Skeletal muscle cell (primary cell): ENCODE measurements at places on chromosomes 12 and 14.

- DNase-seq, result no peak
These were observed 49.5 kb upstream of the NUAK1 start for GRCh38 chr12:106188256-106188655.

GRCh38 chr14:74949191-74949601 lies 6.2 kb downstream of the PGF start:
- DNase-seq, result no peak

GRCh38 chr12:127257366-127257935 lies 1009.5 kb upstream of the TMEM132C start:
- no peak for DNase-seq

GRCh38 chr12:110743571-110744093 lies 941 bp upstream of the PPP1CC start:
- no peak for DNase-seq

- DNase-seq, result no peak
These were observed 11.7 kb upstream of the RAD51AP1 start for GRCh38 chr12:4526923-4527546.

DNA sequence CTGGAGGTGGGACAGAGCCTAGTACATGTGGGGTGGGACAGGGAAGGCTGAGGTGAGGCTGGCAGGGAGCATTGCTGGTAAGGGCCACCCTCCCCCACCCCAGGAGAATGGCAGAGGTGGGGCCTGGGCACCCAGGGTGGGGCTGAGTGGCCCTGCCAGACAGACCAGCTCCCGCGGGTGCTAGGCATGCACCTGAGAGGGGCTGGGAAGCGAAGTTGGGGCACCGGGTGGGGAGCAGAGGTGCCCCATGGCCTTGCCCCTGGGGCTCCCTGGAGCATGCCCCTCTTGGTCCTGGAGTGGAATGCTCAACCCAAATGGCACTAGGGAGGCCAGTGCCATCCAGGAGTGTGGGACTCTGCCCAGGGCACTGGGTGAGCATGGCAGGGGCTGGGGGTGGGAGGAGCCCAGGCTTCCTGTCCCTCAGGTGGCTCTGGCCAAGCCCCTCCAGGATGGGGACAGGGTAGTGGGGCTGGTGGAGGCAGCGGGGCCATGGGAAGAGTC lies 1.3 kb downstream of the TNFAIP2 start:
- no peak for DNase-seq

GRCh38 chr14:86961106-86961716 lies 1031.8 kb downstream of the GALC start:
- no peak for DNase-seq

- no peak for DNase-seq
These were observed 147.8 kb upstream of the PLEKHA5 start for GRCh38 chr12:18981732-18982131.

GRCh38 chr12:63945777-63946176 lies 101.3 kb downstream of the SRGAP1 start:
- no peak for DNase-seq

DNA sequence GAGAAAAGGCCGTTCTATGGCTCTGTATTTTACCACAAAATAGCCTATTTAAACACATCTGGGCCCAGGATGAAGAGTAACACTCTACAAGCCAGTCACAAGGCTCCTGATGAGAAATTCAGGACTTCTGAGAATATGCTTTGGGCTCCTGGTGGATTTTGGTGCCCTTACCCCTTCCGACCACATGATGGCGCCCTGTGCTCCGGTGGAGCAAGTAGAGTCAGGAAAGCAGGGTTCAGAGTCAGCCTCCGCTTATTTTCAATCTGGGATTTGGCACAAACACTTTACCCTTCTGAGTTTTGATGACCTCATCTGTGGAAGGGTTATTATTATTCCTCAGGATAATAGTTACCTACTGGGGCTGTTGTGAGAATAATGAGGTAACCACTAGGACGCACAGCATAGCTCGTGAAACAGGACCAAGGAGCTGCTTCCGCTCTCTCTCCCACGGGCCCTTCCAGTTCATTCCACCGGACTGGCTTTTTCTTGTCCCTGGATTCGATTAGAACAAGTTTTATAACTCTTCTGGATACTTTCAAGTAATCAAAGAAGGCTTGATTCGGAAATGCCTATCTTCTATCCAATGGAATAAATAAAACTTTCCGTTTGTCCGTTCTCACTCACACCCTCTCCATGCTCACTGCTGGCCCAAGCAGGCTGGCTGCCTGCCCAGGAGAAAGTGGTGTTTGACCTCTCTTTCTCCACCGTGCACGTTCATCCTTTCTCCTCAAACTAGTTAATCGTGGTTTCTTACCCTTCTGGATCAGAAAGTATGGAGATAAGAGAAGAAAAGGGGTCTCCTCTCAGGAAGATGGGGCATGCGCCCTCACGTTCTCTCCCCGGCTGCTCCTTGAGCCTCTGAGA lies 104.6 kb downstream of the GALC start:
- no peak for DNase-seq

- DNase-seq, result no peak
These were observed 18.9 kb upstream of the CEBPE start for GRCh38 chr14:23137813-23138535.

DNA sequence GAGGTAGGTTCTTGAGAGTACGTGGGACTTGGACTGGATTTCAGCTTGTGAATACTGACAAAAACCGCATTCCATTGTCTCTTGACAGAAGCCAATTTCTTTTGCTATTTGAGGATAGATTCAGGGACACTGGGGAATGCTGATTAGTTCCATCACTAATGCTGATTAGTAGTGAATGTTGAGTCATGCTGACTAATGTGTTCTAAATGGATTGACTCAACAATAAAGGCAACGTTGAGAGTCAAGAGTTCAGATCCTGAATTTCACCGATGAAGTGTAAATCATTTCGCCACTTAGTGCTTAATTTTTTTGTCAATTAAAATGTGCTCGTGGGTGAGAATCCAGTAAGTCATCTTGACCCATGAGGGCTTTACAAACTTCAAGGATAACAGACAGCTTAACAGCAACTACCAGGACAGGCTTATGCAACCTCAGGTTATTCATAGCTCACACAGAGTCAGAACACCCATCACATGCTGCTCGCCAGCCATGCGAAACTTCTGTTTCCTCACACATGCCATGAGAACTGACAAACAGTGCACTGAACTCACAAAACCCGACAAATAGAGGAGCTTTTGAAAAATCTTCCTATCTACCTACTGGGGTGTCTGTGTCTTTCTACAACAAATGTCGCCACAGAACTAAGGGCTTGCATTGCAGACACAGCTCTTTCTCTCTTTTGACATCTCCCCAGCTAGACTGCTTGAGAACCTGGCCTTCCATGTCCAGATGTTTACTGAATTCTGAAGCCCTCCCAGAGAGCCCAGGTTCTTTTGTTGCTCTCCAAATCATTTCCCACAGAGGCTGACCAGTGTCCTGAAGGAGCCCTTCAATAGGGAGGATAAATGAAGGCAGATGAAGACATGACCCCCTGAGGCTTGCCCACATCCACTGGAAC lies 316.4 kb downstream of the ZFP36L1 start:
- peak; percentile 99 for DNase-seq

DNA sequence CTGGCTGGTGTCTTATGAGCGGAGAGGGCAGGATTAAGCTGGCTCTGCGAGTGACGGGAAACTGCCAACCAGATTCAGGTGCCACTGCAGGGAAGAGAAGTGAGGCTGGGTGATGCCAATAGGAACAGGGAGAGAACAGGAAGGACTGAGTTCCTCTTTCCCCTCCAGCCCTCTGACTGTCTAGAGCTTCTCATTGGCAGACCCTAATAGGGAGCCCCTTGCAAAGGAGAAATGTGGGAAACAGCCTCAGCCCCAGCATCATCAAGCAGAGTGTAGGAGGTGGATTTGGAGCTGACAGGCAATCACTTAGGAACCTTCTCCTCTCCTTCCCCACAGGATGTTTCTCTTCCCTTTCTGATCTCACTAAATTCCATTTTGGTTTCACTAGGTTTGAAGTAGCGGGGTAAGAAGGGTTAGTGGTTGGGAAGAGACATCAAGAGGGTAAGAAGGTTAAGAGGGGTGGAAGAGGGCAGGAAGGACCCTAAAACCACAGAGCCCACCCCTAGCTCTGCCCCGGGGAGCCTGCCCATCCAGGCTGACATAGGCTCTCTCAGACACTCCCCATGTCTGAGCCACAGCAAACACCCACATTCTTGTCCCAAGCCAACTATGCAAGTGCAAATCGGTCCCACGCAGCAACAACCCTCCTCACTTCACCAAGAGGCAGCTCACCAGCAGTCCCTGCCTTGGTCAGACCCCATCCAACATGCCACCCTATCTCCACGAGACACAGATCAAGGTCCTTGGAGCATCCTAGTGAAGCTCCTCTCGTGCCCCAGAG lies 111.1 kb downstream of the STAB2 start:
- no peak for DNase-seq

DNA sequence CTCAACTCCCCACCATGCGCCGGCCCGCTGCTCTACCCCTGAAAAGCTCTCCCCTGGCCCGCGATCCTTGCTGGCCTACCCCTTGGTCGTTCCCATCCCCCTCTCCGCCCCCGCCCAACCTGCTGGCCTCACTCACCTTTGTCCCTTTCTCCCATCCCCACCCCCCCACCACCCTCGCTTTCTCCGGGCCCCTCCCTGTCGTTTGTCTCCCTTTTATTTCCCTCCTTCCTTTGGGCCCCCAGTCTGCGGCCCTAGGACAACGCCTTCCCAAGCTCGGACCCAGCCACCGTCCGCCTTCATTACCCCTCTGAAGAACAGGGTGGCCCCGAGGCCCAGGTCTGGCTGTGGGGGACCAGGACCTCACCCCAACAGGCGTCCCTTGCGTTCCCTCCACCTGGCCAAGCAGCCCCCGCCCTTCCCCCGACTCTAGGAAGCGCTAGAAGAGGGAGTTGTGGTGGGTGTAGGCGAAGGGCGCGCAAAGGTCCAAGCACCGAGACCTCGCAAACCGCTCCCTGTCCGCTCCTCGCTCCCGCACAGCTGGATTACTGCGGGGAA lies 6.9 kb upstream of the SLC7A7 start:
- no peak for DNase-seq

GRCh38 chr14:105271224-105271890 lies 23.0 kb downstream of the BTBD6 start:
- no peak for DNase-seq

- no peak for DNase-seq
These were observed 75.9 kb downstream of the DUSP16 start for GRCh38 chr12:12486661-12487240.

DNA sequence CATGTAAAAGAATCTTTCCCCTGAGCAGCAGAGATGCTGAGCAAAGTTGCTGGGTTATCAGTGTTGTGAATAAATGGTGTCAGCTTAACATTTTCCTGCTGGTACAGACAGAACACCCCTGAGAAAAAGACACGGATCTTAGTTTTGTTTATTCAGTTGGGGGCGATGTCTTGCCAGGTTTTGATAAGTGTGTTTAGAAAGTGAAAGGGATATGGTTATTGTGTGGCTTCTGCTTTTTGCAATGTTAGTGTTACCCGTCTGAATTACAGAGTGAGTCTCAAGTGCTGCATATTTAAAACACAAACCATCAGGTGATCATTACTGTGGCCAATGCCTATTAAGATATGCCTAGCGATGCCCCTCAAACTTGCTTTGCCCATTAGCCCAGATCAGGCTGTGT lies 864.6 kb upstream of the SEL1L start:
- DNase-seq, result no peak

GRCh38 chr12:1837541-1838204 lies 17.3 kb downstream of the LRTM2 start:
- DNase-seq, result no peak

DNA sequence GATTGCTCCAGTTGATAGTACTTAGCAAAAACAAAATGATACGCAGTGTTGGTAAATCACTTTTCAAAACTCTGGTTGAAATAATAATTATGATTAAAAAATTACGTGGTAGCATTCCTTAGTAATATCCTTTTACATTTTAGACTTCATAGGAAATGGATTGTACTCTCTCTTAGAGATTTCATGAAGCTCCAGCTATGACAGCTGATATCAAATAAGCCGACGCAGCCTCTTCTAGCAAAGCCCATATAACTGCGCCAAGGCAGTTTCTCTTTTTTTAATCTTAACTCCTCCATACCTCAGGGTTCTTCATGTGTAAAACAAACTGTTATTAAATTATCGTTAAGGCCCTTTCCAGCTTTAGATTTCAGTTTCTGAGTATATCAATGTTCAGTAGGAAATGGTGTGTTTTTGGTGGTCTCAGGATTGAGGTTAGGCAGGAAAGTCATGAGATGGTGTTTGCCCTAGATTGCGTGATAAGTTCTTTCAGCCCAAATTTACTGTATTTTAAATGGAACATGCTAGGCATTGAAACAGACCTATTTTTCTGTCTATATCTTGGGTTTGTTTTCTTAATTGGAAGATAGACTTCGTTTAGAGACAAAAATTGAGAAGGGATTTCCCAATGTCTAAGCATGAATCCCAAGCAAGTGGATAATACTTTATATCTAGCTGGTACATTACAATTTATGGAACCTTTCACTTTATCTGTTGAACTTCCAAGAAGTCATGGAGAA lies 902 bp upstream of the CFL2 start:
- DNase-seq, result no peak
